Neuronal stem cell (in vitro differentiated cells): ENCODE measurements at places on chromosomes 2 and 18.
A peak's percentile ranks its signal among the peaks of the same experiment; 100 is the strongest.

GRCh38 chr18:31497836-31498573, at the start of gene DSG2:
DSG2 (plus strand) TSS chr18:31498177; CDS start chr18:31498252, 75 bp downstream.
- DNase-seq: peak; percentile 67

- no peak for DNase-seq
Measured at GRCh38 chr18:52657043-52657805, 317.2 kb downstream of the DCC start.

DNA sequence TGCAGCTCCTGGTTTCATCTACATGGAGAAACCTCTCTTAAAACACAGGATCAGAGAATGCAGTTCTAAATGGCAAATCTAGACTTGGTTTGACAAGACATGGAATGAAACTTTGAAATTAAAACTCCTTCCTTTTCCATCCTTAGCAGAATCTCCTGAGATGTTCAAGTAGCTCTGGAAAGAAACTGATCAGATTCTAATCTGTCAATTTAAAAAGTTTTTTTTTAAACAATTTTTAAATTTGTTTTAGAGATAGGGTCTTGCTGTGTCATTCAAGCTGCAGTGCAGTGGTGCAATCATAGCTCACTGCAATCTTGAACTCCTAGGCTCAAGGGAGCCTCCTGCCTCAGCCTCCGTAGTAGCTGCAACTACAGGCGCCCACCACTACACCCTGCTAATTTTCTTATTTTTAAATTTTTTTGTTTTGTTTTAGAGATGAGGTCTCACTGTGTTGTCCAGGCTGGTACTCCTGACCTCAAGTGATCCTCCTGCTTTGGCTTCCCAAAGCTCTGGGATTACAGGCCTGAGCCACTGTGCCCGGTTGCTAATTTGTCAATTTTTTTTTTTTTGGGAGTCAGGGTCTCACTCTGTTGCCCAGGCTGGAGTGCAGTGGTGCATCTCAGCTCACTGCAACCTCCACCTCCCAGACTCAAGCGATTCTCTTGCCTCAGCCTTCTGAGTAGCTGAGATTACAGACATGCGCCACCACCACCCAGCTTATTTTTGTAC, 216.7 kb downstream of the TGIF1 start:
- no peak for DNase-seq

GRCh38 chr2:129754831-129755230, 224.6 kb upstream of the RAB6C start:
- no peak for DNase-seq

DNA sequence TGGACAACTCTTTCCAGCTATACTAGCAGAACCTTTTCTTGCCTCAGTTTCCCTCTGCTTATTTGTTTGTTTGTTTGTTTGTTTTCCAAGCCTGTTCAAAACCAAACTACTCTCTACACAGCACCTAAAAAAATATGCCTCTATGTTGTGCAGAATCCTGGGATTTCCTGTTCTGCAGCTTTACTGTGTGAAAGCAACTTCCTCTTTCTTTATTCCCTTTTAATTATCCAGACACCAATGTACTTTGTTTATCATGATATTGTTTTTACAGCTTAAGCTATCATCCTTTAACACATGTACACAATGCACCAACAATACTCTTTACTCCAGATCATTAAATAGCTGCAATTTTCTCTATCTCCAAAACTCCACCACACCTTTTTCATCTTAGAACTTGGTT, 259.5 kb downstream of the EPHA4 start:
- DNase-seq: no peak

GRCh38 chr2:57510704-57511103, 535.9 kb upstream of the VRK2 start:
- DNase-seq: no peak

- DNase-seq: no peak
Measured at GRCh38 chr2:96541398-96542152, 5.0 kb downstream of the ARID5A start.
